Adrenal gland (tissue), 19 donors: ENCODE measurements at places on chromosomes 2 and 18.
A peak's percentile ranks its signal among the peaks of the same experiment; 100 is the strongest.

DNA sequence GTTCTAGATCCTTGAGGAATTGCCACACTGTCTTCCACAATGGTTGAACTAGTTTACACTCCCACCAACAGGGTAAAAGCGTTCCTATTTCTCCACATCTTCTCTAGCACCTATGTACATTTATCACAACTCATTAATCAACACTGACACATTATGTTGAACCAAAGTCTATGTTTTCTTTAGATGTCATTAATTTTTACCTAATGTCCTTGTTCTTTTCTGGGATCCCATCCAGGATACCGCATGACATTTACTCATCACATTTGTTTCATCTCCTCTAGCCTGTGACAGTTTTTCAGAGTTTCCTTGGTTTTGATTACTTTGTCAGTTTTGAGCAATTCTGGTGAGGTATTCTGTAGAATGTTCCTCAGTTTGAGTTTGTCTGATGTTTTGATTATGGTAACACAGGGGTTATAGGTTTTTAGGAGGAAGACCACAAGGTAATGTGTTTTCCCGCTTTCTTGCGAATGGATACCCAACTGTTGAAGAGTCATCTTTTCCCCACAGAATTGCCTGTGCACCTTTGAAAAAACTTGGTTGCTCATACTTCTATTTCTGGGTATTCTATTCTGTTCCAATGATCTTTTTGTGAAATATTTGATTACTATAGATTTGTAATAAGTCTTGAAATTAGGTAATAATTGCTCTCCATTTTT, 3.0 kb upstream of the UGT1A9 start:
- no peak overlapping the region for H3K4me3 ChIP-seq
- DNase-seq, result no peak
- no peak overlapping the region for H3K27ac ChIP-seq
- H3K4me1 ChIP-seq, result no peaks in the 10 kb centered on the region
- H3K27me3 ChIP-seq, result no peaks in the 10 kb centered on the region
- no peaks in the 10 kb centered on the region for H3K36me3 ChIP-seq

DNA sequence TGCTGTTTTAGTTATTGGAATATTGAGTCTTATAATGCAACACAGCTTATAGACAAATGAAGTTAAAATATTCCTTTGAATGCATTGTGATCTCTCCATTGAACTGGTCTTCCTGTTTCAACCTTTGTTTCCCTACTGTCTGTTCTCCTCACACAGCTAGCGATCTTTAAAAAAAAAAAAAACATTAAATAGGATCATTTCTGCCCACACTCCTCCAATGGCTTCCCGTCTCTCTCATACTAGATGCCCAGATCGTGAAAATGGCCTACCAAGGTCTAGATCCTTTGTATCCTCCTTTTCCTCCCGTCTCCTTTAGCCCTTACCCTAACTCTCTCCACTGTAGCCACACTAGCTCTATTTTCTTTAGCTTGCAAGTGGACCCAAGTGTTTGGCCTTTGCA, 2.4 kb downstream of the FAM171B start:
- no peak overlapping the region for H3K4me3 ChIP-seq
- no peak for DNase-seq
- H3K27ac ChIP-seq, result no peak overlapping the region
- no peaks in the 10 kb centered on the region for H3K36me3 ChIP-seq

GRCh38 chr18:46291149-46291548, 187.0 kb downstream of the HAUS1 start:
- no peak for DNase-seq
- H3K4me1 ChIP-seq, result no peaks in the 10 kb centered on the region
- H3K36me3 ChIP-seq, result no peaks in the 10 kb centered on the region
- H3K27me3 ChIP-seq, result no peaks in the 10 kb centered on the region
- no peak overlapping the region for H3K4me3 ChIP-seq

- peaks cover 10% of the 10 kb centered on the region for H3K4me1 ChIP-seq
- no peak for DNase-seq
- no peaks in the 10 kb centered on the region for H3K36me3 ChIP-seq
- H3K4me3 ChIP-seq, result no peak overlapping the region
- H3K27me3 ChIP-seq, result no peaks in the 10 kb centered on the region
- H3K27ac ChIP-seq, result no peak overlapping the region
Measured at GRCh38 chr2:47359375-47359868, 43.5 kb upstream of the MSH2 start.

- H3K4me3 ChIP-seq, result no peak overlapping the region
- H3K4me1 ChIP-seq, result no peaks in the 10 kb centered on the region
- no peaks in the 10 kb centered on the region for H3K36me3 ChIP-seq
- H3K27me3 ChIP-seq, result no peaks in the 10 kb centered on the region
- H3K27ac ChIP-seq, result no peak overlapping the region
- no peak for DNase-seq
Measured at GRCh38 chr18:77344786-77345500, 95.3 kb downstream of the GALR1 start.

DNA sequence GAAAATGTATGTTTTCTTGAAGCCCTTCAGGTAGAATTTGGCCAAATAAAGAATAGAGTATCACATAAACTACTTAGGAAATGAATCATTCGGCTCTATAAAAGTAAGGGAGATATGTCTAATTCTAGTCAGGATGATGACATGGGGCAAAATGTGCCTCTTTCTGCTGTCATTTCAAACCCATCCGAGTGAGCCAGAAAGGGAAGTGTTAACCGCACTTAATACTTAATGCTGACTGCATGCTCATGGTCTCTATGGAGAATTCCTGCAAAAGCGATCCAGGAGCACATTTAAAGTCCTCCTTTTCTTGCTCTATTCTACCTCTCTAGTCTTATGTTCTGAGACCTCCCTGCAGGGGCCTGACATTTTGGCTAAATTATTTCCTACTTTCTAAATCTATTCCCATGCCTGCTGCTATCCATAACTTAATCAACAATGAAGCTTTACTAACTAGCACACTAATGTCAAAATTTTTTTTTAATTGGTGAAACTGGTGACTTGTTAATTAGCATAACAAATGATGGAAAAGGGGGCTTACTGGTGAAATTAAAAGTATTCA, 127.4 kb downstream of the CDC42EP3 start:
- H3K4me3 ChIP-seq, result no peak overlapping the region
- no peak overlapping the region for H3K27ac ChIP-seq
- H3K27me3 ChIP-seq, result no peaks in the 10 kb centered on the region
- H3K36me3 ChIP-seq, result no peaks in the 10 kb centered on the region
- H3K4me1 ChIP-seq, result no peaks in the 10 kb centered on the region

- peaks cover 7% of the 10 kb centered on the region for H3K4me1 ChIP-seq
- H3K36me3 ChIP-seq, result no peaks in the 10 kb centered on the region
- DNase-seq, result no peak
- no peak overlapping the region for H3K27ac ChIP-seq
- H3K4me3 ChIP-seq, result no peak overlapping the region
Measured at GRCh38 chr2:160967523-160967922, 192.7 kb upstream of the TANK start.

- H3K4me3 ChIP-seq, result no peak overlapping the region
- DNase-seq, result no peak
- peaks cover 14% of the 10 kb centered on the region for H3K27me3 ChIP-seq
- H3K36me3 ChIP-seq, result no peaks in the 10 kb centered on the region
- H3K4me1 ChIP-seq, result no peaks in the 10 kb centered on the region
Measured at GRCh38 chr18:12911025-12911928, 27.2 kb upstream of the PTPN2 start.

DNA sequence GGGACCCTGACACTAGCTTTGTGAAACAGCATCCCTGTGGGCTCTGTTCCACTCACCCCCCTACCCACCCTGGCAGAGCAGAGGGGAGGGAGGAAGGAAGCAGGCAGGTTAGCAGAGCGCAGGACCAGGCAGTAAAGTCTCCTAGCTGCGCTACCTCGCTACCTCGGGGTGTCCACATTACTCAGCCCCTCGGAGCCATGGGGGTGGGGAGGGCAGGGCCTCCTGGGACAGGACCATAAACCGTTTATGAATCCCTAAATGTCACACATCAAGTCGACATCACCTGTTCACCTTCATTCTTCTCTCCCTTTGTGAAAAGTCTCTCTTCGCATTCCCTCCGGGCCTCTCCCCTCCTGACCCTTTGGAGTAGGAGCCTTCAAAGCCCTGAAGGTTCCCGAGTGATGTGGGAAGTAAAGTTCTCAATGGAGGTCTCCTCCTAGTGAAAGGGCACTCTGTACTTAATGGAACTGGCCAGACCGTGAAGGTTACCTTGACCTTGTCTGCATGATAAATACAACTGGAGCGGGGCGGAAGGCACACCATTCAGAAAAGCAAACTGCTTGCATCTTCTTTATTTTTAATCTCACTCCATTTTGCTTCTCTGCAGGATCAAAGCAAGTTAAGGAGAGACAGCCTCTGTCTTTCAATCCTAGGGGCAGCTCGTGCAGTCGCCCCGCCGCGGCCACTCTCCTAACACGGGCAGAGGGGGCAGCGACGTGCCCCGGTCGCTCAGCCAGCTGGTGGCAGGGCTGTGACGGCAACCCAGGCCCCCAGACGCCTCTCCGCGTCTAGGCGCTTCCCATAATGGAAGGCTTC, 23.7 kb upstream of the SMAD7 start:
- peaks cover 8% of the 10 kb centered on the region for H3K4me1 ChIP-seq
- H3K4me3 ChIP-seq, result peak overlapping the region; percentile 76
- no peaks in the 10 kb centered on the region for H3K36me3 ChIP-seq
- H3K27me3 ChIP-seq, result no peaks in the 10 kb centered on the region

DNA sequence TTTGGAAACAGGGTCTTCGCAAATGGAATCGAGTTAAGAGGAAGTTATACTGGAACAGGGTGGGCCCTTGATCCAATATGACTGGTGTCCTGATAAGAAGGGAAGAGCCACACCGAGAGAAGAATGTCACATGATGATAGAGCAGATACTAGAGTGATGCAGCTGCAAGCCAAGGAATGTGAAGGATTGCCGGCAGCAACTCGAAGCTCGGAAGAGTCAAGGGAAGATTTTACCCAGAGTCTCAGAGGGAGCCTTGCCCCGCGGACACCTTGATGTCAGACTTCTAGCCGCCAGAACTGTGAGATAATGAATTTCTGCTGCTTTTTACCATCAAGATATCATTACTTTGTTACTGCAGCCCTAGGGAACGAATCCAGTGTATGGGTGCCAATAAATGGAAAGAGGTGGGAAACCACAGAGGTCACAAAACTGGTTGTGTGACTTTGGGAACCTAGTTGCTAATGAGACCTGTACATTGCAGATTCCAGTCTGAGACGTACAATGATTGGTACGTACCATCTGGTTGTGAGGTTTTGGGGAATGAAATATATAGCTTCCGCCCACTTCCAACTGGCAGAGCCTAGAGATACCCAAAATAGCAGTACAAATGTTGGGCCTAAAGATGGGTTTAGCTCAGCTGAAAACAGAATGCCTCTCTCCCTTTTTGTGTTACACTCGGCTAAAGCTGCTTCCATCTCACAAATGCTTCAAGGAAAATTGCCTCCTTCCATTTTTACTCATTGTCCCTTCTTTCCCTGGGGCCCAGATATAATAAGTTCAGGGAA, 28.6 kb upstream of the VWA3B start:
- DNase-seq, result no peak
- H3K27me3 ChIP-seq, result no peaks in the 10 kb centered on the region
- no peaks in the 10 kb centered on the region for H3K4me1 ChIP-seq
- no peaks in the 10 kb centered on the region for H3K36me3 ChIP-seq
- no peak overlapping the region for H3K27ac ChIP-seq
- no peak overlapping the region for H3K4me3 ChIP-seq

GRCh38 chr2:28357948-28358667, 34.5 kb upstream of the FOSL2 start:
- H3K27ac ChIP-seq, result no peak overlapping the region
- no peak overlapping the region for H3K4me3 ChIP-seq
- H3K27me3 ChIP-seq, result no peaks in the 10 kb centered on the region
- H3K4me1 ChIP-seq, result peaks cover 26% of the 10 kb centered on the region
- no peak for DNase-seq
- H3K36me3 ChIP-seq, result no peaks in the 10 kb centered on the region

DNA sequence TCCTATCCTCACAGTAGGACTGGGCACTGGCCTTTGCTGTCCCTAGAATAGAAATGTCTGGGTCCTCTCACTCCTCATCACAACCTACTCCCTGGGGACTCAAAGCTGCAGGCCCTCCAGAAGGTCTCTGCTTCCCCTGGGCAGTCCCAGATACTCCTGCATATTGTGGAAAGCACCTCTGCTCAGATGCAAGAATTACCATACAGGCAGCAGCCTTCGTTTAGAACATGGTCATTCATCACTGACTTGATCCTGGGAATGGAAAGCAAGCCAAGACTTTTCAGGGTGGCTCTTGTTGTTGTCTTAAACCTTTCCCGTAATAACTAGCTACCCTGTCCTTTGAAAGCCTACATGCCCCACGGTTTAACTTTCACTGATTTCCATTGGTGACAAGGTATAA, 53.1 kb upstream of the NPAS2 start:
- no peak overlapping the region for H3K4me3 ChIP-seq
- H3K36me3 ChIP-seq, result no peaks in the 10 kb centered on the region
- peaks cover 6% of the 10 kb centered on the region for H3K4me1 ChIP-seq
- no peak for DNase-seq

- peak; percentile 42 for DNase-seq
- H3K27ac ChIP-seq, result no peak overlapping the region
- H3K36me3 ChIP-seq, result no peaks in the 10 kb centered on the region
- H3K4me1 ChIP-seq, result no peaks in the 10 kb centered on the region
Measured at GRCh38 chr2:41791523-41791922, 256.3 kb upstream of the PKDCC start.

DNA sequence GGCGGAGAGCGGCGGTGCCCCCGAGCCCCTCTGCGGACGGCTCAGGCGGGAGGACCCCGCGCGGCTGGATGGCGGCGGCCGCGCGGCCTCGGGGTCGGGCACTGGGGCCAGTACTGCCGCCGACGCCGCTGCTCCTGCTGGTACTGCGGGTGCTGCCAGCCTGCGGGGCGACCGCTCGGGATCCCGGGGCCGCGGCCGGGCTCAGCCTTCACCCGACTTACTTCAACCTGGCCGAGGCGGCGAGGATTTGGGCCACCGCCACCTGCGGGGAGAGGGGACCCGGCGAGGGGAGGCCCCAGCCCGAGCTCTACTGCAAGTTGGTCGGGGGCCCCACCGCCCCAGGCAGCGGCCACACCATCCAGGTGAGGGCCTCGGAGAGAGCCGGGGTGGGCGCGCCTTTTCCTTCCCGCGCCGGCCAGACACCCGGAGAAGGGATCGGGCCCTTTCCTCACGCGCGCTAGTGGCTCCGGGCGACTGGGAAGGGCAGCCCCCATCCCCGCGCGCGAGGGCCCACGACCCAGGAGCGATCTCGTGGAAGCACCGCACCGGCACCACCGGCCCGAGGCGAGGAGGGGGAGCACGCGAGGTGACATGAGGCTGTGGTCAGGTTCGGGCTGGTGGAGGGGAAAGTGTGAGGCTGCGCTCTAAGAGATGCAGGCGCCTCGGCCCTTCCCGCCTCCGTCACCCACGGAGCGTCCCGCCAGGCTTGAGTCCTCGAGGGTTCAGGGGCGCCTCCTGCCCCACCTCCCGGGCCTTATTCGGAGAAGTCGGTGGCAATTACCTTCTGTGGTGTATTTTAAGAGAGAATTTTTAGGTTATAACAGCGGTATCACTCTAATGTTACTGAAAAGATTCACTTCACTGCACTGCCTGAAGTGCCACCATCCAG, 607 bp downstream of the LAMA3 start:
- peaks cover 20% of the 10 kb centered on the region for H3K27me3 ChIP-seq
- H3K4me1 ChIP-seq, result peaks cover 15% of the 10 kb centered on the region
- peak; percentile 14 for DNase-seq
- no peaks in the 10 kb centered on the region for H3K36me3 ChIP-seq
- H3K4me3 ChIP-seq, result no peak overlapping the region
- H3K27ac ChIP-seq, result no peak overlapping the region
